ENCODE measurements at places on chromosomes 2 and 18. TPM values are rescaled to one million over a fixed set of nuclear protein-coding genes. Genes with fewer than 3 reads are reported as not detected.
A peak's percentile ranks its signal among the peaks of the same experiment; 100 is the strongest.

Gene EFHD1
- not detected for total RNA-seq

DNA sequence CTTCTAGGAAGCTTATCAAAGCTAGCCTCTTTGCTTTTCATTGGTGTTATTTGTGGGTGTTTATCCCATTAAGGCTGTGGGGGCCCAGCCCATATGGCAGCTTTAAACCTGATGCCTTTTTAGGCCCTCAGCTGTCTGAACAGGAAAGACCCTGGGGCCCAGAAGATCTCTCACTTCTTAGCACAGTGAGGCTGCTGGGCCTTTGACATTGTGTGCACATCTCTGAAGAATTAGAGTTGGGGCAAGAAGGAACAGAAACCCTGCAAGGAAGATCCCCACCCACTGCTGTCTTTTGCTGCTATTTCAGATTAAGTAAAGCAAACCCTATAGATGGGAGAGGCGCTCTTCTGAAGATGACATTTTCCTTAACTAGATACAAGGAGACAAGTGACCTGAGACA is 250.0 kb downstream of the SMAD2 start:
- H3K36me3 ChIP-seq = no peaks in the 10 kb centered on the region
- DNase-seq = no peak
- no peak overlapping the region for H3K4me3 ChIP-seq
- H3K27ac ChIP-seq = peak overlapping the region; percentile 34

GRCh38 chr2:55916473-55917049 is 7.0 kb downstream of the EFEMP1 start:
- H3K4me3 ChIP-seq = no peak overlapping the region
- no peaks in the 10 kb centered on the region for H3K4me1 ChIP-seq
- peaks cover 5% of the 10 kb centered on the region for H3K27me3 ChIP-seq
- H3K27ac ChIP-seq = no peak overlapping the region
- no peaks in the 10 kb centered on the region for H3K36me3 ChIP-seq
- no peak for DNase-seq

Gene COBLL1
- total RNA-seq = 13.4 TPM

- H3K4me1 ChIP-seq = no peaks in the 10 kb centered on the region
- no peak overlapping the region for H3K27ac ChIP-seq
- peaks cover 8% of the 10 kb centered on the region for H3K36me3 ChIP-seq
- H3K4me3 ChIP-seq = no peak overlapping the region
- H3K27me3 ChIP-seq = no peaks in the 10 kb centered on the region
These were observed 202.1 kb downstream of the EIPR1 start for GRCh38 chr2:3175568-3175955.

Gene TEX44
- not detected for total RNA-seq

Gene FSHR
- not detected for total RNA-seq

DNA sequence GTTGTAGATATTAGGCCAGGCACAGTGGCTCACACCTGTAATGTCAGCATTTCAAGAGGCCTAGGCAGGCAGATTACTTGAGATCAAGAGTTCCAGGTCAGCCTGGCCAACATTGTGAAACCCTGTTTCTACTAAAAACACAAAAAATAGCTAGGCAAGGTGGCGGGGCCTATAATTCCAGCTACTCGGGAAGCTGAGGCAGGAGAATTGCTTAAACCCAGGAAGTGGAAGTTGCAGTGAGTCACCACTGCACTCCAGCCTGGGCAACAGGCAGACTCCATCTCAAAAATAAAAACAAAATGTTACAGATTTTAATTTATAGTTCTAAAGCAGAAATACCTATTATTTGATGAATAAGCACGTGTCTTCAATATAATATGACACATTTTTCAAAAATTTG is 65.6 kb upstream of the UBXN4 start:
- no peak for DNase-seq
- H3K4me3 ChIP-seq = no peak overlapping the region

DNA sequence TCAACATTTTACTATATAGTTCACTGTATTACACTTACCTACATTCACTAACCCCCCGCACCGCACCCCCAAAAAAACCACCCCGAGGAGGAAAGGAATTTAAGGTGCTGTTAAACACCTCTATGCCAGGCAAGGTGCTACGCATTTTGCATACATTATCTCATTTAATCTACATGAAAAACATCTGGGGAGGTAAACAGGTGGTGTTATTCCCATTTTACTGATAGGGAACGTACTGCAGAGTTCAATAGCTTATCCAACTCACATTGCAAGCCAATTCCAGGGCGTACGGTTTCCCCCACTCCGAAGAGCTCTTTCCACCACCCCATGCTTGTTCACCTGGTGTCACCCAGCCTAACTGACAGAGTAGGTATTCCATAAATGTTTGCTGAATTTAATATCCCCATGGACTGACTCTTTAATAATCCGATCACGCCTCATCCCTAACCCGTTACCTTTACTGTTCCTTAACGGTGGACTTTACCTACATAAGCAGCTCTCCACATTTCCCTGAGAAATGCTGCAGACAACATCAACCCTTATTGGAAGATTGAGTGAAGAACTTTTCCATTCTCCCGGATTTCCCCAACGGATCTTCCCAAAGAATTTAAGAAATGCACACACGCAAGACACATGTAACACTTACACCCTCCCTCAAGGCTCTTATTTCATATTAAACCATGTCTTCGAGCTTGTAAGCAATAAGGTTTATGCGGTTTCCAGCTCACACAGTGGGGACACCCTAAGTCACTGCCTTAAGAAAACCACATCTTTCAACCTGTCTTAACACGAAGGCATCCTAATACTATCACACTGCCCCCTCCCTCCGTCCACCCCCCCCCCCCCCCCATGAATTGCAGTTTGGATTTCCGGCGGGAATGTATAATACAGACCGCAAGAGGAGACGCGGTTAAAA is 1.2 kb downstream of the RAPH1 start:
- H3K27ac ChIP-seq = no peak overlapping the region
- no peak overlapping the region for H3K4me3 ChIP-seq
- H3K27me3 ChIP-seq = peaks cover 45% of the 10 kb centered on the region
- peak; percentile 69 for DNase-seq
- H3K36me3 ChIP-seq = no peaks in the 10 kb centered on the region

DNA sequence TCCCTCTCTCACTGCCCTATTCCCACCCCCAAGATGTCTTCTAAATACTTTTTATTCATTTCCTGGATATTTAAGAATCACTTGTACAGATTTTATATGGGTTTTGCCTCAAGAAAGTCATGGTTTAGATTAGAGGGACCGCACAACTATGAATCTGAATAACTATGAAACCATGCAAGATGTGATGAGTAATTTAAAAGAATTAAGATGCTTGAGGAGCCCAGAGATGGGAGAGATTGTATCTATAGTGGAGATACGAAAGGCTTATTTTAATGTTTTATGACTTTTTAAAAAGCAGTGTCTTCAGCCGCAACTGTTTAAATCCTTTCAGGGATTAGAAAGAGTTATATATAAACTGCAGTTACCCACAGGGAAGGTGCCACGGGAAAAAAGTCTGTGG is 324.1 kb downstream of the LPIN1 start:
- H3K4me3 ChIP-seq = no peak overlapping the region
- no peak overlapping the region for H3K27ac ChIP-seq
- no peaks in the 10 kb centered on the region for H3K36me3 ChIP-seq
- H3K27me3 ChIP-seq = no peaks in the 10 kb centered on the region
- peaks cover 37% of the 10 kb centered on the region for H3K4me1 ChIP-seq

DNA sequence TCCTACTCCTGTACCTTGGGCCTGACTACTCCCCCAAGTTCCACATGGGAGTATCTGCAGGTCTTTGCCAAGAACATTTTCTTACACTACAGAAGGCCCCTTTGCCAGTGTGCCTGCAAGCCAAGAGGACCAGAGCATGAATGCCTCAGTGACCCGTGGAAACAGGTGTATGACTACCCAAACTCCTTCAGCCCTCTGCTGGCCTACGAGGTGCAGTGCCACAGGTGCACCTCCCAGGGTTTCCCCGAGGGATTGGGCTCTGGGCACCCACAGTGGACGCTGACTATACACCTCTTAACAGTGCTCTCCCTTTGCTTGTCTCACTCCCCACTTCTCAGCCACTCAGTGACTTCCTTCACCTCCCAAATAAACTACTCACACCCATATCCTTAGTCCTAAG is 91.4 kb downstream of the COL6A3 start:
- no peaks in the 10 kb centered on the region for H3K27me3 ChIP-seq
- H3K36me3 ChIP-seq = no peaks in the 10 kb centered on the region
- no peak overlapping the region for H3K4me3 ChIP-seq
- H3K27ac ChIP-seq = no peak overlapping the region
- no peaks in the 10 kb centered on the region for H3K4me1 ChIP-seq
- DNase-seq = no peak

Gene OXER1
- 0.41 TPM for total RNA-seq

Gene GORASP2
- 75.3 TPM for total RNA-seq

GRCh38 chr2:191927319-191927867 is 80.5 kb upstream of the CAVIN2 start:
- H3K27ac ChIP-seq = no peak overlapping the region
- H3K36me3 ChIP-seq = no peaks in the 10 kb centered on the region
- H3K4me1 ChIP-seq = no peaks in the 10 kb centered on the region
- no peaks in the 10 kb centered on the region for H3K27me3 ChIP-seq
- DNase-seq = no peak
- H3K4me3 ChIP-seq = no peak overlapping the region

DNA sequence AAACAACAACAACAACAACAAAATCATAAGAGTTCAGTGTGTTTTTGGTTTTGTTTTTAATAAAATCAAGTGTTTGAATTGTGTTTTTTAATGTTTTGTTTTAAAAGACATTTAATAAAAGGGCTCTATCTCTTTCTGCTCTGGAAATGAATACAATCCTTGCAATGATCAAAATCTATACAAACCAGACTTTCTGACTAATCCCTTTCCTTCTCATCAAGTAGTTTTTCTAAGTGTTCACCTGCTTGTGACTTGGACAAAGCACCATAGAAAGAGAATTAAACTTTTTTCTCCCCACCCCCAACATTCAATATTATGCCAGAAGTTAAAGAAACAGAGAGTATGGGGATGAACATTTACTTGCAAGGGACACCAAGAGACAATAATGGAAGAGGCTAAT is 61.4 kb downstream of the KCTD18 start:
- no peak for DNase-seq
- no peak overlapping the region for H3K4me3 ChIP-seq
- no peaks in the 10 kb centered on the region for H3K4me1 ChIP-seq
- no peak overlapping the region for H3K27ac ChIP-seq
- no peaks in the 10 kb centered on the region for H3K27me3 ChIP-seq

DNA sequence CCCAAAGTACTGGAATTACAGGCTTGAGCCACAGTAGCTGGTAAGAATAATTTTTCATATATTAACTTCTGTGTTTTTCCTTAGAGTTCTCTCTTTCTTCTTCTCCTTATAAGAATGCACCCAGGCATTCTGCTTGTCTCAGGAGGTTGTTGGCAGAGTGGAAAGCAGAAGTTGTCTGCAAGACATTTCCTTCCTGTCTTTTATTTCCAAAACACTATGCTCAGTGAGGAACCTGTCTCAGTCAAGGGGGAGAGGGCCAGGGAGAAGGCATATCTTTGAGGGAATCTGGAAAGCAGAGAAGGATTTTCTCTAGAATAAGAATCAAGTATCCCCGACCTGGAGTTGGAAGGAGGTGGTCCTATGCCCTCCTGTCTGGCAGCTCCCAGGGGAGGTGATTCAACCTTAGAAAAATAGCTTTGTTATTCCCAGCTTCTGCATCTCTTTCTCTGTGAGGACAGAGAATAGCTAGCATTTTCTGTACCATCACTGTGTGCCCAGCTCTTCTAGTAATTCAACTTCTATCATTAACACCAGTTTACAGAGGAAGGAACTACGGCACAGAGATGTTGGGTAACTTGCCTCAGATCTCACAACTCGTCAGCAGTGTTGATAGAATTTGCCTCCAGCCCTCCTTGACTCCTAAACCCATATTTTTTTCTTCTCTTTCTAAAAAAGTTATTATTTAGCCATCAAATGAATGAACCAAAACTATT is 3.8 kb upstream of the LPIN2 start:
- peak; percentile 23 for DNase-seq
- no peaks in the 10 kb centered on the region for H3K27me3 ChIP-seq
- H3K36me3 ChIP-seq = no peaks in the 10 kb centered on the region

DNA sequence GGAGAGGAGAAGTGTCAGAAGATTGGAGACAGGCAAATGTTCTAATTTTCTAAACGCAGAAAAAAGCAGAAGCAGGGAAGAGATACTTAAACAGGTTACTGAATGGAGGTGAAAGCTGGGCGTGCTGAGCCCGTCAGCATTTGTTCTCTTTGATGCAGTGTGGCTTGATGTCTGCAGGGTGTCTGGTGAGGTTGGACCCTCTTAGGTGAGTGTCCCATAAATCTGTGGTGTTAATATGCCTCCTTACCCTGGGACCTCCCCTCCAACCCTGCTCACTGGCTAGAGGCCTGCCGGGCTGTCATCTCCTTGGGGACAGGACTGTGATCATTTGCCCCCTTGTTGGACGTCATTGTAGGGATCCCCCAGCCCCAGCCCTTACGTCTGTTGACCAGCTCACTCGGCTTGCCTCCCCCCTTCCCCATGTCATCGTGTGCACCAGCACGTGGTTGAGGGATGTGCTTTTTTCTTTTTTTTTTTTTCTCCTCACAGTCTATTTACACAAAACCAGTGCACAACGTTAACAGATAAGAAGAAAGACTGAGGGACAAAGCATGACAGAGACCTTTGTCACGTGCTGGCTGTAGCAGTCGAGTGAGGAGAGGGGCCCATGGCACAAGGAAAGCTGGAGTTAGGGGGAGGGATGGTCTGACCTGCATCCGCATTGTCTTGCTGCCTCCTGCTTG is 56.4 kb downstream of the NCK2 start:
- peak overlapping the region; percentile 69 for H3K27ac ChIP-seq
- no peaks in the 10 kb centered on the region for H3K36me3 ChIP-seq
- H3K4me1 ChIP-seq = peaks cover 73% of the 10 kb centered on the region
